IPS-NIHi11 (cell line): ENCODE measurements at places on chromosomes 5 and 9.

DNA sequence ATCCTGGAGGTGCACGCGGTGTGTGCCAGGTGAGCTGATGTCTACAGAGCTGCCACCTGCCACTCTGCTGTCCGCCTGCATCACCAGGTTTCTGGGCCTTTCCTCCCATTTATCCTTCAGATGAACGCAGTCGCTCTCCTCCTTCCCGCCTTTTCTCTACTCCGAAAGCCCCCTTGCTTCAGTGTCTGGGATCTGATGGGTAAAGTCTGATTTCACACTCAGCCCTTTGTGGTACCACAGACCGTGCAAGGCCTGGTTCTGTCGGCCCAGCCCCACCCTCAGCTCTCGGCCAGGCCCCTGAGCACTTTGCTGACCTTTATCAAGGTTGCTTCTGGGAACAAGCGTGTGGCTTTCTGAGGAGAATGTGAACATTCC, 32.5 kb downstream of the GLT6D1 start:
- DNase-seq: no peak

DNA sequence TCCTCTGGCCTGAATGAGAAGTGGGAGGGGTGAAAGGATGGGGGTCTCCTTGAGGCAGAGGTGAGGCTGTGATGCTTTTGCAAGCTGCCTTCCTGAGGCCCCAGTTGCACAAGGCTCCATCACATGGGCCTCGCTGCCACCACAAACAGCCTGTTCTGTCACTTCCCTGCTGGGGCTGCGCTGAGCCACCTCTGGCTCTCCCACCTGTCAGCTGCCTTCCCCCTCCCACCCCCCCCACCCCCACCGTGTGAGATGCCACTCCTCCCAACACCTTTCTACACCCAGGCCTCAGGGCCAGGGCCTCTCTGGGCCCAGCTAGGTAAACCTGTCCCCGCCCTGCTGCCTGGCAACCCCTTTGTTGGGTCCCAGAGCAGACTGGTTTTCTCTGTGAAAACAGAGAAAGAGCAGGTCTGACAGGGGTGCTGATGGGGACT, 4.5 kb upstream of the PDLIM4 start:
- DNase-seq: no peak

DNA sequence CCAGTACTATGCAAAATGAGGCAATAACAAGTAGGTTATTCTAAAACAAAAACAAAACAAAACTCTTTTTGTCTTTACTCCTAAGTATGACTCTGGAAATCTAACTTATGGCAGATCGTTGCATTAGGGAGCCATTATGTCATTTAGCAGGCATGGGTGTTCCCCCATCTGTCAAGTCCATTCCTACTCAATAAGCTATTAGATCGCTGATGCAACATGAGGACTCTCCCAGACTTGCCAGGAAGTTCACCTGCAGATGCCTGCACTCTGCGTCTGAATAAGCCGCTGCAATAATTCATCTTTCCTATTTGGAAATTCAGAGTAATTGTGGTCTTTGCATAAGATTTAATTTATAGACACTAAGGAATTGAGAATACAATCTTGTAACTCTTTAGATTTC, 585.0 kb downstream of the KIF4B start:
- DNase-seq: no peak

DNA sequence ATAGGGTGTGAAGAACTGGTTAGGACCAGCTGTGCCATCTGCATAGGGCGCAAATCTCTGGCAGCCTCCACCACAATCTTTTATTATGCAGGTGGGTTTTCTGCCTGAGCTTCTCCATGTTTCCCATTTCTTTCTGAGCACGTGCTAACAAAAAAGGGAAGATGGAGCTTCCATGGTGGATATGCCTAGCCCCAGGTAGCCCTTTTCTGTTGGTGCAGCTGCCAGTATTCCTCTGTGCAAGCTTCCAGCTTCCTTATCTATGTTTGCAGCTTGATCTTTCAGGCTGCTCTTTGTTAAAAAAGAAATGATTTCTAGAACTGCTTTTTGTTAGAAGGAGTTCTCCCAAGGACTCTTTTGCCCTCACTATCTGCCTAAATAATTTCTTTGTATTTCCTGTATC, 95.0 kb upstream of the EPB41L4A start:
- no peak for DNase-seq

- no peak for DNase-seq
Measured at GRCh38 chr5:137497396-137498290, 1.5 kb downstream of the SPOCK1 start.

DNA sequence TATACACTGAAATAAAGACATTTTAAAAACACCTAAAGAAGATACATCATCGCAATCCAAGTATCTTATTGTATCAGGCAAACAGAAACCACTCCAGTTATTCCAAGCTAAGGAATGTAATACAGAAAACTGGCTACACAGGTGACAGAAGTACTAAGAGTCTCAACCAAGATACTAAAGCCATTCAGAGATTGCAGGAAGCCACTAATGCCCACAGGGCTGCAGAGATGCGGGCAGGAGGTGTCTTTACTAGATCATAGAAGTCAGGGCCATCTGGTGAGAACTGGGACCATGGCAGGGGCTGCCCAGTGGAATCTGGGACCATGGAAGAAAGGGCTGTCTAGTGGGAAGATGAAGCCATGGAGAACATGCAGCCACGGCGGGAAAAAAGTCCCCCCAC, 365.6 kb downstream of the NDUFS4 start:
- DNase-seq: no peak

DNA sequence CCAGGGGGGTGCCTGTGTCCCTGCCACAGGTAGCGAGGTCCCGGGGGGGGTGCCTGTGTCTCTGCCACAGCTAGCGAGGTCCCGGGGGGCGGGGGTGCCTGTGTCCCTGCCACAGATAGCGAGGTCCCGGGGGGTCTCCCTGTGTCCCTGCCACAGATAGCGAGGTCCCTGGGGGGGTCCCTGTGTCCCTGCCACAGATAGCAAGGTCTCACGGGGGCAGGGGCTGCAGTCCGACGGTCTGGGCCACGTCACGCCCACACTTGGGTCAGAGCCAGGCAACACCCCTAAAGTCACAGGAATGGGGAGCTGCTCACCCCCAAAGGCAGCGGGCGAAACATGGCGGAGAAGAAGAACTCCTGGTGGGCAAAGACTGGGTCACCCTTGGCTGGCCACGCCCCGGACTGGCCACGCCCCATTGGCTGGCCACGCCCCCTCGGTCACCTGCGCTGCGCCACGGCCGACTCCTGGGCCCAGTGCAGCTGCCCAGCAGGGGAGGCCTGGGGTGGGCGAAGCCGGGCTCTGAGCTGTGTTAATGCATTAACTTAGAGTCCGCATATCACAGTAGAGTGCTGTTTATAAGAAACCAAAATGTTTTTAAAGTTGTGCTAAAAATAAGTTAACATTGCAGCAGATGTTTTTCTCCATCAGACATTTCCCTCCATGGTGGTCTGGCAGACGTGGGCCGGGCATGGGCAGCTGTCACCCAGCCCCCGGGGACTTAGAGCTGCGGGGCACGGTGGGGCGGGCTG, 7.0 kb downstream of the NOXA1 start:
- DNase-seq: peak; percentile 91

- DNase-seq: no peak
Measured at GRCh38 chr9:77127071-77127470, 50.3 kb upstream of the VPS13A start.

DNA sequence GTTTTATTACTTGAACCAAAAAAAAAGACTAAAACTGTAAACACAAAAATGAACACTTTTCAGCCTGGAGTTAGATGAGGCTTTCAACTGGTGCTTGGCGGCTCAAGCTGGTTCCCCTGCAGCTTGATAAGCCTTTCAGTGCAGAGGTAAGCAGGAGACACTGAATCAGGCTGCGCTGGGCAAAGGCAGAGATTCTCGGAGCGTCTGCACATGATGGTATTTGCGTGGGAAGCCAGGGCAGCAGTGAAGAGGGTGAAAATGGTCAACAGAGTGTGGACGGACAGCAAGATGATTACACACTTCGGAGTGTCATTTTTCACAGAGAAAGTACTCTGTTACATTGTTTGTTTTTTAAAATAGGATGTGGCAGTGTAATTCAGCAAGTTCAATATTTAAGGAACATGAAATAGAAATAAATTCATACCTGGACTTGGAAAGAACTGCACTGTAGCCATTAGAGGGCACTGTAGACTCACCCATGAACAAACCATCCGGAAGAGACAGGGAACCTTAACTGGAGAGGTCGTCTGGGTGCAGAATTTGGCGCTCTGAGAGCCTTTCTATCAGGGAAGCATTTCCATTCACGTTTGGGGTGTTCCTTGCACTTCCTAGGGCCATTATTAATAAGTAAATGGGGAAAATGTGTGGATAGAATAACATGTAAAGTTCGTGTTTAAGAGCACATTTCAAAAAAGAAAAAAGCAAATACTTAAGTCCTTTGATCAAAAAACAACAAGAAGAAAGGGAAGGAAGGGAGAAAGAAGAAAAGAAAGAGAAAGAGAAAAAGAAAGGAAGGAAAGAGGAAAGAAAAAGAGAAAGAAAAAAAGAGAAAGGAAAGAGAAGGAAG, 69.8 kb downstream of the ICE1 start:
- peak; percentile 36 for DNase-seq

DNA sequence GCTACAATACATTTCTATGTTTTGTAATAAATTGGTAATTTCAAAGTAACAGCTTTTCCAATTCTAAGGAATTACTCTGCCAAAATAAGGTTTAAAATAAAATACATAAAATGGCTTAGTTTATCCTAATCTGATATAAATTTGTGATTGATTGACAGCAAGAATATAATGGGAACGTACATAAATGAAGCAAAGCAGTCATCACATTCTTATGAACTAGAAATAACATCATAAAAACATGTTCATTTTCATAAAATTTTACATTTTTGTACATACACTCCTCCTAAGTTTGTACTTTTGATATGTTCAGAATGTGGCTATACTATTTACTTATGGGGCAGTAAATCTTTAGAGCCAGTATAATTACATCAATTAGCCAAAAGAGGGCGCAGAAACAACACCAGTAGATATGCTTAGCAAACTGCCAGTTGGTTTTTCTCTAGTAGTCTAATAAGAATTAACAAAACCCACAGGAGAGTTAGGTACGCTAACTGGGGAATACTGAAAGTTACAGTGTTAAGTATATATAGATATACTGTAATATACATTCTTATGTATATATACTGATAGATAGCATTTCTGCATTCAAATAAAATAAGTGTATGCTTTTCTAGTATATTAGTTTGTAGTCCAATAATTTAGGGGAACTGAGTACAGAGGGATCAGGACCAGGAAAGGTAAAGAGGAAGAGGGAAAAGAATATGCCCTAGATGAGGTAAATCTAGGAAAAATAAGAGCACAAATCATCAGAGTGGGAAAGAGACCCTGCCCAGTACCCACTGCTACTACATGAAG, 76.8 kb downstream of the ZDHHC21 start:
- peak; percentile 26 for DNase-seq

DNA sequence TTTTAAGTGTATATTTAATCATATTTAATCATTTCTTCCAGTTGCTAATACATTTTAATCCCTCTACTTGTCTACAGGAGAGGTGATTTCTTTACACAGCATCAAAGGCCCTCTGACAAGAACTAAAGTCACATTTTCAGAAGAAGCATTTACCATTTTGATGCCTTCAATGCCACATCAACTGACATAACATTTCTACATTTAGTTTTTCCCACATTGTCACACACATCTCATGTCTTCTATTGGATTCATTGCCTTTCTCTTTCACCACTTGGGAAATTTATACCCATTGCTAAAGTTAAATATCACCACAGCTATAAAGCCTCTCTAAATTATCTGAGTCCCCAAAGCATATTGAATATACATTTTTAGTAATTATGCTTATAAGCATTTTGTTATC, 1907.5 kb upstream of the CDH9 start:
- DNase-seq: no peak

DNA sequence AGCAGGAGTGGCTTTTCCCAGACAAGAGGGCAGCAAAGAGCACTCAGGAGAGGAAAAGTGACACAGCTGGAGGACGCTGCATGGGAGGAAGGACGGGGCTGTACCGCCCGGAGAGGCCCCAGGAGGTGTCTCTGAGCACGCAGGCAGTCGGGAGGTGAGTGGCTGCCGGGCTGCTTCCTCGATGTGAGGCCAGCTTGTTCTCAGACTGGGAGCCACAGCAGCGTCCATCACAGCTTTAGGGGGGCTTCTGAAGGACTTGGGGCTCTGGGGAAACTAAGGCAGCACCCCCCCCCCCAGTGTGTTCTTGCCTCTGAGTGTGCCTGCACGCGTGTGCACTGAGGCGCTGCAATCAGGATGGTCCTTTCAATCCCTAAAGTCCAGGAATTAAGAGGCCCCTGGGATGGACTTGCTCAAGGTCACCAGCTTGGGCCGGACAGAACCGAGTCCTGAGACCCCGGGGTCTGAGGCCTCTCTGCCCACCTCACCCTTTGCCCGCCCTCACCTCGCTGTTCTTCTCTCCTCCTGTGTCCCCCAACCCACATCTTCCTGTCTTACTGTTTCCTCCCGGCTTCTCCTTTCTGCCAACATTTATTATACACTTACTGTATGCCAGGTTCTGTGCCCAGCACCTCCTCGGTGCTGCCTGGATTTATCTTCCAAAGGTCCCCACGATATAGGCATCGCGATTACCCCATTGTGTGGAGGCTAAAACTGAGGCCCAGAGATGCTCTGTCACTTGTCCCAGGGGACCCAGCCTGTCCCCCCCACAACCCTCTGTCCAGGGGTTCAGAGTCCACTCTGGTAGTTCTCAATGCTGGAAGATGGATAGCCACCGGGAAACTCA, 32.9 kb downstream of the FAM163B start:
- DNase-seq: no peak

DNA sequence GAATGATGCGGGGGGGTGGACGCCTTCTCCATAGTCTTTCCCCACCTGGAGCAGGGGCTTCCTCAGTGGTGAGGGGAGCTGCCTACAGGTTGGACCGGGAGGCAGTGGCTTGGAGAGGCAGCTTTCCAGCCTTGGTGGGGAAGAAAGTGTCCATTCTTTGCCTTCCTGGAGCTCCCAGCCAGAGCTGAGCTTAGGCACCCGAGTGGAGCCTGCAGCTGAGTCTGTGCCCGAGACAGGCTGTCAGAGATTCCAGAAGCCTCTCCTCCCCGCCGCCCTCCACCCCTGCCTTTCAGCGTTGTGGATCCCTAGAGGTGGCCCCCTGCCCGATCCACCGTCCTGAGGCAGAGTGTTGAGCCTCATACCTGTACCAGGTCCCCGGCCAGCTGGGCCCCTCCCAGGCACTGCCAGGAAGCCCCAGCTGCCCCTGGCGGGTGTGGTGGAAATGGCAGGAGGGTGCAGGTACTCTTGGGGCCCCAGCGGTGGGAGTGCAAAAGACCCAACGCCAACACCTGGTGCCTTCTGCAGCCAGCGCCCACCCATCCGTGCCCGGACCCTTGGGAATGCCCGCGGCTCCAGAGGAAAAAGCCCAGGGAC, 112.0 kb downstream of the RXRA start:
- no peak for DNase-seq

DNA sequence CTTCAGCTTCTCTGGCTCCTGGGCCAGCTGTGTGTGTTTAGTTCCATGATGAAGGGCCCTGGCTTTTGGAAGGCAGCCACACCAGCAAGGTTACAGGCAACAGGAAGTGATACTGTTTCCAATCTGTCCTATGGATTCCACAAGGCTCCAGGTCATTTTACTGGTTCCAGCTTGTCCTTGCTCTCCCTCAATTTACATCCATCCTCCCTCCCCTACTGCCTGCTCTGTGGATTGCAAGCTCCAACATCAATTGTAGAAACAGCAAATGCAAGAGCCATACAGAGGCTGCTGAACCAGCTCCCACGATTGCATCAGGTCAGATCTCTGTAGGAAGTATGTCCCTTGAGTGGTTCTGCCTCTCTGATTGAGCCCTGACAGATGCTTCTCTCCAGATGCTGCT, 409.8 kb downstream of the NTRK2 start:
- DNase-seq: no peak

- peak; percentile 25 for DNase-seq
Measured at GRCh38 chr5:27124590-27124989, 86.2 kb upstream of the CDH9 start.
